Stimulated activated CD8-positive, alpha-beta memory T cell treated with anti-CD3 and anti-CD28 coated beads, Interleukin-15, amount 100 ng/mL, for 24 hours (primary cell): ENCODE measurements at places on chromosomes 1 and 21.

GRCh38 chr1:200233393-200233792 lies 176.4 kb downstream of the ZNF281 start:
- no peak for DNase-seq

GRCh38 chr1:25676488-25676887 lies 59.9 kb downstream of the MAN1C1 start:
- DNase-seq = no peak

- no peak for DNase-seq
Observed at GRCh38 chr1:235843461-235843961, 23.2 kb downstream of the LYST start.

GRCh38 chr1:6205849-6206519 lies at the start of gene RNF207:
RNF207 (plus strand) TSS chr1:6206119; CDS start chr1:6206536, 417 bp downstream.
- no peak for DNase-seq

GRCh38 chr1:234280500-234280899 lies 92.8 kb upstream of the COA6 start:
- no peak for DNase-seq

DNA sequence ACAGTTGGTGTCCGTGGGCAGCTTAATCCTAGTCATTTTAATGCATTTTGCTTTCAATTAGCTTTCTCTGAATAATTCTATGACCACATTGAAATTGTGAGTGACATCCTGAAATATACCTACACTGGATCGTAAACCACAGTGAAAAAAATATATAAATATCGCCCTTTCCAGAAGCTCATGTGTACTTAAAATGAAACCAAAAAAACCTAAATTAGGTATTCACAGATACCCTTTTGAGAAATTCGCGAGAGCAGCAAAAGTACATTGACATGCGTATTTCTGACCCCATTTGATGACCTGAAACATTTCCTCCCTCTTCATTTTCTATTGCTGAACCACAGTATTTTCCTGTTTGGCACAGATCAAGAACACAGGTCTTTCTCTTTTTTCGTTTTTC lies 253.8 kb downstream of the LTN1 start:
- no peak for DNase-seq
